CD4-positive, alpha-beta T cell treated with Interleukin-1 beta for 1 hour (primary cell): ENCODE measurements at places on chromosomes 7 and 10.

- no peak for DNase-seq
Observed at GRCh38 chr10:45453639-45454255, 79.7 kb downstream of the ALOX5 start.

- no peak for DNase-seq
Observed at GRCh38 chr7:94392393-94392786, 2.3 kb upstream of the COL1A2 start.

DNA sequence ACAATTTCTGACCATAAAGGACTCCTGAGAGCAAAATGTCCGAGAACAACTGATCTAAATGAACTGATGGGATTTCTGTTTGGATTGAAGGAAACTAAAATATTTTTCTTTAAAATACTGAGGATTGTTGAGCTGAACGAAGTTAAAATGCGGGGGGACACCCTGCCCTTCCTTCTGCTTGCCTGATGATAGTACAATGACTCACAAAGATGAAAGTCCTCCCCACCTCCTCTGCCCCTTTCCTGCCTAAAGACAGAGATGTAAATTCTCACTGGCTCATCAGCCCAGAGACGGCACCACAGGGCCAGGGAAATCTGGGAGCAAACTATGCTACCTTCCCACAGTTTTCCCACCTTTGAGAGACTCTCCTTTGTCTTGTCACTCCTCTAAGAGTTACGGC is 180.6 kb downstream of the PHTF2 start:
- DNase-seq: no peak

GRCh38 chr10:120067427-120067826 is 174.9 kb downstream of the SEC23IP start:
- no peak for DNase-seq

DNA sequence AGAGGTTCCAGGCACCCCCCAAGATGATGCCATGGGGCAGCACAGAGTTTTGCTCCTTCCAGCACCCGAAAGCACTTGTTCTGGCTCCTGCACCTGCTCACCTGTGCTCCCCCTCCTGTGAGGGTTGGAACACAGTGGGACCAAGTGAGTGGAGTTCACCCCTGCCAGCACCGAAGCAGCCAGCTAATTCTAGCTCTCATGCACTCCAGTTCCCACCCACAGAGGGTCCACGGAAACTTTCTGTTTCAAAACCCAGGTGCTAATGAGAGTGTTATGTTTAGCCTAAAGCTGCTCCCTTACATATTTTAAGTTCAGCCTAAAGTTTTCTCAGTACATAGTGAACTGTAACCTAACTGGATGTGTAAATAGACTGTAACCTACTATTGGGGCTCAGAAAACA is 42.6 kb upstream of the SLC35G1 start:
- DNase-seq: no peak

DNA sequence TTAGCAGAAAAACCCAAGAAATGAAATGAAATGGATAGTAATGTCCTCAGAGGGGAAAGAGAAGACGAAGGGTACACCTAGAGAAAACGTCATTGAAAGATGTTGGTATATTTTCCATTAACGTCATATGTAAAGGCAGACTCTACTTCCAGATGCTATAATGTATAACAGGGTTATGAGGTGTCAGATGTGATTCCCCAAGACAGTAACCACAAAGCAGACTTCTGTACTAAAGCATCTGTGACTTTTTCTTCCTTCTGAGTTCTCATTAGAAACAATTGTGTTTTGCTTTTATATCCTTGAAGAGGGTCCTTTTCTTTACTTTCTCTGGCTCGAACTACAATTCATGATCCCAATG is 37.4 kb downstream of the LRRC72 start:
- no peak for DNase-seq

- no peak for DNase-seq
Observed at GRCh38 chr10:18523025-18523424, 128.4 kb downstream of the NSUN6 start.

DNA sequence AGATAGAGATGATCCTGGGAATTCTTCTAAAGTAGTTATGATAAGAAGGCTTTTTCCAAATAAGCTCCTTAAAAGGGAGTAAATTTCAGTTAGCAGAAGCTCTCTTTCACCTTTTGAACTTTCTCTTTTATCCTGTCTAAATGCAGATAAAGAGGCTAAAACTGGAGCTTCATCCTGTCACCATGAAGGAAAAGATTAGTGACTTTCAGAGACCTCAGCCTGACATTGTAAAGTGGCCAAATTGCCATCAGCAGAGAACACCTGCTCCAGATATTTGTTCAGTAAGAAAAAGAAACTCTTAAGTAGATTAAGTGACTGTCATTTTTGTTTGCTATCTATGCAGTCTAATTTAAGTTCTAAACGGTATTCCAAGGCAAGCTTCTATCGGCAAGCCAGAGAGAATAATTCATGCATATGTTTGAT is 18.3 kb downstream of the VWDE start:
- no peak for DNase-seq

DNA sequence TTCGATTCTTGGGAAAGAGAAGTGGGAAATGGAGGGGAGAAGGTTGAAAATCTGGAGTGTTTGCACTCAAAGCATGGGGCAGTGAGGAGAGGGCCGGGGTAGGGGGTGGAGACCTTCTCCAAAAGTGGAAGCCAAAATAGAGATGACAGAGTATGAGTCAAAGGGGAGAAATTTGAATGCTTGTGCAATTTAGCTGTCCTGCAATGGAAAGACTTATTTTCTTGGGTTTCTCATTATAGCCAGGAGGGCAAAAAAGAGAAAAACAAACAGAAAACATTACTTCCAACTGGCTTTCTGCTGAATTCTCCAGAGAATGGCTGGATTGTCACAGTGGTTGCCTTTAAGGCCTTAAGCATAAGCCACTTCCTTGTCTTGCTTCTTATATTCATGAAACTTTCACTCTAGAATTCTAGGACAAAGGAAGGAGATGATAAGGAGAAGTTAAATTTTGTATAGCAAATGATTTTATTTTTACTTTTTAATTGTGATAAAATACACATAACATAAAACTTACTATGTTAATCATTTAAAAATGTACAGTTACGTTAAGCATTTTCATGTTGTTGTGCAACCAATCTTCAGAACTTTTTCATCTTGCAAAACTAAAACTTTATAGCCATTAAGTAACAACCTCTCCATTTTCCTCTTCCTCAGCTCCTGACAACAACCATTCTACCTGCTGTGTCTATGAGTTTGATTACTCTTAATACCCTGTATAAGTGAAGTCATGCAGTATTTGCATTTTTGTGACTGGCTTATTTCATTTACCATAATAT is 100.2 kb downstream of the GPR85 start:
- DNase-seq: no peak

GRCh38 chr10:110574420-110574819 is 6.9 kb downstream of the SMC3 start:
- no peak for DNase-seq

DNA sequence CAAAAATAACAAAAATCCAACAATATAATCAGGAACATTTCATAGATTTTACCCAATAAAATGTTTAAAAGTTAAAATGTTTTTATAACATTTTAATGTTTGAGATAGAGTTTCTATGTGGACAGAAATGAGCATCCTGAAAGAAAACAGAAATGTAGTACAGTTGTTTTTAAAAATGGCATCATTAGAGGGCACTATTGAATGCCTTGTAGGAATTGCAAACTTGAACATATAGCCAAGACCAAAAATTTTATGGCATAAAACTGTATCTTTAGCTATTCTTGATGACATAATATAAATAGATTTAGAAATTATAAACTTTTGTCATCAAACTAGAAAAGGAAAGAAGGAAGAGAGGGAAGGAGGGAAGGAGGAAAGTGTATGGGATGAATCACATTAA is 1372.7 kb downstream of the GATA3 start:
- DNase-seq: no peak

- no peak for DNase-seq
Observed at GRCh38 chr7:35817930-35818329, 17.1 kb downstream of the SEPTIN7 start.

- no peak for DNase-seq
Observed at GRCh38 chr7:68767462-68767861, 830.8 kb upstream of the AUTS2 start.

DNA sequence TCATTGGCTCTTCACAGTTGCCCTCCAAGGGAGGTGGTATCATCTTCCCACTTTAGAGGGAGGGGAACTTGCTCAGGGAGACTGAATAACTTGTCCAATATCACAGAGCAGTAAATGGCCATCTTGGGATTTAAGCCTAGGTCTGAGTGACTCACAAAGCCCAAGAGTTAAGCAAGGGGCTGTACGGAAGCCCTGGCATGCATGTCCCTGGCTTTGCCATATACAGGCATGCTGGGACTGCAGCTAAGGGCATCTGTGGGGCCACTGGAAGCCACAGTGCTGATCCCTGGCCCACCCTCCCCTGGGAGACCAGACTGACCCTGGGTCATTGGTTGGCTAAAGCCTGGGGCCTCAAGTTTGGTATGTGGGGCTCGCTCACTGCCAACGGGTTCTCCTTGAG is 3.1 kb downstream of the VSIR start:
- DNase-seq: no peak

- no peak for DNase-seq
Observed at GRCh38 chr7:47635091-47636080, 53.5 kb upstream of the TNS3 start.

- no peak for DNase-seq
Observed at GRCh38 chr10:109450702-109451101, 472.6 kb downstream of the XPNPEP1 start.

GRCh38 chr10:89659143-89660131 is 14.4 kb upstream of the PANK1 start:
- no peak for DNase-seq

- DNase-seq: no peak
Observed at GRCh38 chr10:84522612-84523462, 194.4 kb downstream of the CCSER2 start.

DNA sequence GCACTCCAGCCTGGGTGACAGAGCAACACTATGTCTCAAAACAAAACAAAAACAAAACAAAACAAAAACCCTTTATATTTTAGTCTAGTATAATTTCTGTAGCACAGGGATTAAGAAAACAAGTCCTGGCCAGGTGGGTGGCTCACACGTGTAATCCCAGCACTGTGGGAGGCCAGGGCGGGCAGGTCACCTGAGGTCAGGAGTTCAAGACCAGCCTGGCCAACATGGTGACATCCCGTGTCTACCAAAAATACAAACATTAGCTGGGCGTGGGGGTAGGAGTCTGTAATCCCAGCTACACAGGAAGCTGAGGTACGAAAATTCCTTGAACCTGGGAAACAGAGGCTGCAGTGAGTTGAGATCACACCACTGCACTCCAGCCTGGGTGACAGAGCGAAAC is 23.2 kb upstream of the ASL start:
- no peak for DNase-seq

DNA sequence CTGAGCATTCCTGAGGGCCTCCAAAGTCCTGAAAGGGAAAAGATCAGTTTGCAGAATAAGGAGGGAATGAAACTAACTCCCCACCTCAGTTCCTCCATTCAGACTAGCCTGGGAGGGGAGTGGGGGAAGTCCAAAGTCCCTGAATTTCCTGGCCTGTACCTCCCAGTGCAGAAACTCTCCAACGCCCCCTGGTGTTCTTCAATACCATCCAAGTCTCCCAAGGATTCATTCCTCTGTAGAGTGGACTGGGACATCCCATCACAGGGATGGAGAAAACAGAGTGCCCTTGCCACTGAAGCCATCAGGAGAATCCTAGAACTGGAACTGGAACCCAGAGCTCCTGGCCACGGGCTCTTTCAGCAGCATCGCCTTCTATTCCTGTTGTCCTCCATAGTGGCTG is 1.6 kb upstream of the COL13A1 start:
- no peak for DNase-seq

GRCh38 chr7:12211711-12212485 is 804 bp downstream of the TMEM106B start:
- DNase-seq: no peak
